ENCODE measurements at places on chromosomes 11 and 22. TPM values are rescaled to one million over a fixed set of nuclear protein-coding genes. Genes with fewer than 3 reads are reported as not detected.

DNA sequence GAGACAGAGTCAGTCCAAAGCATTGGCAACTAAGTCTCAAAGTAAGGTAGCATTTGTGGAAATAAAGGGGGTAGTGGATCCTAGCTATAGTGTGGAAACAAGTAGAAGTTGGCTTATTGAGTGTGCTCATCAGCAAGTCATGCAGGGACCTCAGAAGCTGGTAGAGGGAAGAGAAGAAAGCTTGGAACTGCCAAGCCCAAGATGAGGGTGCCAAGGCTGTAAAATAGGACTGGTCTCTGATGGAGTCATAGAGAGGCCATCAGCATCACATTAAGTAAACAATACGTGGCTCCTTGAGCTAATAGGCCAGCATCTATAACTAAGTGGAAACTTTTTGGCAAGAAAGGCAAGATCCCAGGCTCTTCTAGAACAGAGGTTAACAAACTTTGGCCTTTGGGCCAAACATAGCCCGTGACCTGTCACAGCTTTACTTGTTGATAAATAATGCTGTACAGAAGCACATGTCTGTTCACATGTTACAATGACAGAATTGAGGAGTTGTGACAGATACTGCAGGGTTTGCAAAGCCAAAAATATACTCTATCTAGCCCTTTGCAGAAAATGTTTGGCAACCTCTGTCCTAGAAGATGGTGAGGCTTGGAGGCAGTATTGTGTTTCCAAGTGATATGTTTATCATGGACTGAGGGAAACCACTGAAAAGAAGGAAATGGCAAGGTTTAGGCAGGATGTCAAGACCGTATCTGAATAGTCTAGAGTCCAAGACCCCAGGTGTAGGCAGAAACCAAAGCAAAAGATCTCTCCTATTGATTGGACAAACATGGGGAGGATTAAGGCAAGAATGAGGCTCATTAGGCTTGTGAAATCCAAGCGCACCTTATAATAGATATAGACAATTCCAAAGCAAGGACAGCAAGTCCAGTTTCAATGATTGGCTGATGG, 62.5 kb upstream of the CD44 start:
- H3K27me3 ChIP-seq: no peaks in the 10 kb centered on the region
- H3K27ac ChIP-seq: peak overlapping the region; percentile 97
- peaks cover 57% of the 10 kb centered on the region for H3K4me1 ChIP-seq
- DNase-seq: no peak
- H3K36me3 ChIP-seq: peaks cover 27% of the 10 kb centered on the region

DNA sequence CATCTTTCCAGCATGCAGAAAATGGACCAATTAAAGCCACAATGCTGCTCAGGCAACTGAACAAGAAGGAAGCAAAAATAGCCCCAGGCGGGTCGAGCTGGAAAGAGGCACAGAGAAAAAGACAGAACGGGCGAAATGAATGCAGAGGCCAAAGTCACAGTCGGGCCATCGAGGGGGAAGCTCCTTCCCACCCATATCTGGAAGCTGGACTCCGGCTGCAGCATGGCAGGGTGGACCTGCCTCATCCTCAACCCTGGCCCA, 58.6 kb upstream of the PRDM11 start:
- DNase-seq: no peak
- H3K36me3 ChIP-seq: no peaks in the 10 kb centered on the region
- peaks cover 7% of the 10 kb centered on the region for H3K27me3 ChIP-seq
- H3K4me1 ChIP-seq: peaks cover 18% of the 10 kb centered on the region
- no peak overlapping the region for H3K4me3 ChIP-seq

GRCh38 chr22:49965091-49966040, 4.8 kb downstream of the PIM3 start:
- H3K4me3 ChIP-seq: no peak overlapping the region
- H3K36me3 ChIP-seq: peaks cover 10% of the 10 kb centered on the region
- no peaks in the 10 kb centered on the region for H3K27me3 ChIP-seq
- DNase-seq: peak; percentile 42
- H3K27ac ChIP-seq: no peak overlapping the region

DNA sequence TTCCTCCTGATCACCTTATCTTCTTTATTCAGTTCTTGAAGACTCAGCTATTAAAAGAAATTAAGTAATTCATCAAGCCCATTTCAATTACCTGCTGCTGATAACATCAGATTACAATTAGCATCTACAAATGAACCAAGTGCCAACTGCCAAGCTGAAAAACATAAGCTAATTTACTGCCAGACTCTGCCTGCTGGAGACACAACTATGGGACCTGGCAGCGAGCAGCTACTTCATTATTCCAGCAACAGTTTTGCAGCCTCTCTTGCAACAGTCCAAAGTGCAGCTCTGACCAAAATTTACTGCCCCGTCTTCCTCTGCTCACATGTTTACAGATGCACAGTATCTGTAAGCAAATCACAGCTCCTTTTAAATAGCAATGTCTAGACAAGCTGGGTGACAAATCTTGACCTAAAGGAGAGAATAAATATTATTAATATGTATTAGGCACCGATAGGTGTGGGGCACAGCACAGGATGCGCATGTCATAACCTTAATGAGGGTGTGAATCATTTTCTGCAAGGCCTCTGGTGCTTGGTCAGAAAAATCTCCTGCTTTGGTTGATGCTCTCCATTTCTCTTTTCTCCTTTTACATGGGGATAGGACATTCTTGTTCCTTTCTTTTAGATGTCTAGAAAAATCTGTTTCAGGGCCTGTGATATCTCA, 232.2 kb upstream of the PITPNB start:
- H3K36me3 ChIP-seq: no peaks in the 10 kb centered on the region
- no peak overlapping the region for H3K27ac ChIP-seq
- no peaks in the 10 kb centered on the region for H3K4me1 ChIP-seq

GRCh38 chr11:16912692-16913111, 101.5 kb downstream of the PLEKHA7 start:
- H3K36me3 ChIP-seq: no peaks in the 10 kb centered on the region
- H3K4me3 ChIP-seq: no peak overlapping the region
- peaks cover 3% of the 10 kb centered on the region for H3K4me1 ChIP-seq
- no peak overlapping the region for H3K27ac ChIP-seq
- DNase-seq: no peak
- H3K27me3 ChIP-seq: peaks cover 2% of the 10 kb centered on the region

GRCh38 chr22:47333625-47334024, 571.2 kb downstream of the TBC1D22A start:
- no peaks in the 10 kb centered on the region for H3K27me3 ChIP-seq
- H3K36me3 ChIP-seq: no peaks in the 10 kb centered on the region
- DNase-seq: no peak

GRCh38 chr11:86574493-86575207, 97.8 kb downstream of the ME3 start:
- H3K27me3 ChIP-seq: peaks cover 8% of the 10 kb centered on the region
- H3K27ac ChIP-seq: no peak overlapping the region
- DNase-seq: no peak
- no peak overlapping the region for H3K4me3 ChIP-seq
- H3K4me1 ChIP-seq: no peaks in the 10 kb centered on the region

DNA sequence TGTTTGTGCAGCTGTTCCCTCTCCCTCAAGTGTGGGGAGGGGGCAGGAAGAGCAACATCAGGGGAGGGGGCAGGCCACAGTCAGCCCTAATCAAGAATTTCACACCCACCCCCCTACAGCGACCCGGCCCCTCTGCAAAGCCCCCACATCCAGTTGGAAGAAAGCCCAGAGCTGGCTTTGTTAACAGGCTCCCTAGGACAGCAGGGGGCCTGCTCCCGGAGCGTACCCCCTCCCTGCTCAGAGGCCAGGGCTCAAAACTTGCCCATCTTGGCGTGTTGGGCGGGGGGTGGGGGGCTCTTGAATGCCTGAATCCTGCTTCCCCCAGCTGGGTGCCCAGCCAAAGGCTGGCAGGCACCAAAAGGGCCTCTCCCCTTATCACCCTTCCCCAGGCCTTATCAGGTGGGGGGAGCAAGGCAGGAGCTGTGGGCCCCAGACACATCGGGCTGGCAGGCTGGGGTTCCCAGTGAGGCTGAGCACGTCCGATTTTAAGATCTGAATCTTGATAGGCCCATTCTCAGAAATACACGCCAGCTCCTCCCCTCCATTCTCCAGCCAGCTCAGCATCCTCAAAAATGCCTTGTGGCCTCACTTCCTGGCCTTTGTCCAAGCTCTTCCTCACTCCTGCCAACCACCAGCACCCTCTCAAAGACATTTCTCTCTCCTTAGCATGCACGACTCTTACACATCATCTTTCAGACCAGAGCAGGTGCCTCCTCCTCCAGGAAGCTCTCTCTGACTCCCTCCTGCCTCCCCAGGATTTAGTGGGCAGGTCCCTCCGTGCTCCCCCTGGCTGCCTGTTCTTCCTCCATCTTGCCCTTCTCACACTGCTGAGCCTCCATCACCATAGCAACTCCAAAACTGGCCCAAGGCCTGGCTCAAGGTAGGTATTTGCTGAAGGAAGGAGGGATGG, 384.8 kb downstream of the MN1 start:
- no peak overlapping the region for H3K27ac ChIP-seq
- H3K4me3 ChIP-seq: no peak overlapping the region
- H3K4me1 ChIP-seq: no peaks in the 10 kb centered on the region
- no peaks in the 10 kb centered on the region for H3K36me3 ChIP-seq
- peaks cover 19% of the 10 kb centered on the region for H3K27me3 ChIP-seq

- H3K36me3 ChIP-seq: no peaks in the 10 kb centered on the region
- DNase-seq: no peak
- H3K4me3 ChIP-seq: no peak overlapping the region
Measured at GRCh38 chr22:23845265-23846080, 6.7 kb upstream of the DERL3 start.

DNA sequence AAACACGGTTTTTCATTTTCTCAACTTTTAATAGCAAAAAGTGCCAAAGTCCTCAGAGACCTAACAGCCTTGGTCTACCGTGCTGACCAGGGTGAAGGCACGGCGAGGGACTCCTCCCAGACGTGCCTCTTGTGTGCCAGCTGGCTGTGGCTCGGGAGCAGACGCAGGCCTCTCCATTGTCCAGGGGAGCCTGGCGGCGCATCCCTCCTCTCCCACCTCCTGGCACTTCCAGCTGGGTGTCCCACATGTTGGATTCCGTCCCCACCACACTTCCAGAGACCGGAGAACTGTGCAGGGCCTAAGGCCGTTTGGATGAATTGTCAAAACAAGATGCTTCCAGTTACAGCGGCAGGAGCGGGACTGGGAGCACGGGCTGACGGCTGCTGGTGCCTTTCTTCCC, 11.6 kb downstream of the CDPF1 start:
- no peak overlapping the region for H3K4me3 ChIP-seq
- no peak for DNase-seq
- peak overlapping the region; percentile 38 for H3K27ac ChIP-seq
- no peaks in the 10 kb centered on the region for H3K27me3 ChIP-seq

DNA sequence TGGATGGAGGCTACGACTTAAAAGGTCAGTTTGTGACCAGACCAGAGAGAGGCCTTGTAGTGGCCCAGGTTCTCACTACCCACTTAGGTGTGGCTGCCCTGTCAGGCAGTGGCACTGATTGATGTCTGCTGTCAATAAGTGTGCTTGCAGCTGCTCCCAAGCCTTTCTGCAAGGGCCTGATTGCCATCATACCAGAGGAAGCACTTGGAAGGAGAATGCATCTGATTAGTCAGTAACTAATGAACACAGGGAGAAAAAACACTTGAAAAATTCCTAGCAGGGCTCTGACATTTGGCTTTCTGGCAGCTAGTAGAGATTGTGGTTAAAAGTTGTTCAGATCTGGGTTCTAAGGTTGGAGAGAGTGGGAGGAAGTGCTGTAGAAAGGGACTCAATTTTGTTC, 107.5 kb downstream of the NAV2 start:
- no peak overlapping the region for H3K27ac ChIP-seq
- H3K4me1 ChIP-seq: no peaks in the 10 kb centered on the region
- H3K27me3 ChIP-seq: peaks cover 10% of the 10 kb centered on the region
- no peaks in the 10 kb centered on the region for H3K36me3 ChIP-seq

- H3K36me3 ChIP-seq: no peaks in the 10 kb centered on the region
- H3K4me1 ChIP-seq: peaks cover 37% of the 10 kb centered on the region
- H3K27ac ChIP-seq: peak overlapping the region; percentile 77
- no peaks in the 10 kb centered on the region for H3K27me3 ChIP-seq
Measured at GRCh38 chr22:25406510-25407210, 157.8 kb upstream of the GRK3 start.

DNA sequence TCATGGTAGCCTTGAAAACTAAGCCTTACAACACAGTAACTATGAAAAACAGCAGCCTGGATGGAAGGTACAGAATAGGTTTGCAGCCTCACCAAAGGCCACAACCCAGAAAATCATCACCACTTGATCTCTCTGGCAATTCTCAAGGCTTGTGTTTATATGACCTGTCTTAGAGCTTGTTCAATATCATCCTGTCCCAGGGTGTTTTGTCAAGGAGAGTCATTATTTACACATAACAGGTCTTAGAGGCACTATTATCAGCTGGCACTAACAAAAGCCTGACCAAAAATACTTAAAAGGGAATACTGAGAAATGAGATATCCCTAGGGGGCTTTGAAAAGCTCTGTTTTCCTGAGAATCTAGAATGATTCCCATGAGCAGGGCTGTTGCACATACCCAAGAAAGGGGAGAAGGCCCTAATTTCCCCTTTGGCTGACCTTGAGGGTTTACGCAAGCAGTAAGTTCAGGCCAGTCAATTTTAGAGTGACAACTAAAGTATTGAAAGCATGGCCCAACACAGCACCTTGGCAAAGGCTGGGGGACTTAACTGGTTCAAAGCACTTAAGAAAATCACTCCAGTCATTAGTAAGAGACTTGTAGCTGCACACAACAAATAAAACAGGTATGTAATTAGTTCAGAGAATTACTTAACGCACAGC, 7.9 kb downstream of the SC5D start:
- H3K36me3 ChIP-seq: peaks cover 21% of the 10 kb centered on the region
- no peak overlapping the region for H3K27ac ChIP-seq
- peaks cover 7% of the 10 kb centered on the region for H3K4me1 ChIP-seq
- H3K4me3 ChIP-seq: no peak overlapping the region
- H3K27me3 ChIP-seq: no peaks in the 10 kb centered on the region
- no peak for DNase-seq

- peaks cover 4% of the 10 kb centered on the region for H3K4me1 ChIP-seq
- no peak within 1 kb of the TSS for H3K27ac ChIP-seq
- H3K4me3 ChIP-seq: no peak within 1 kb of the TSS
Measured at GRCh38 chr11:125945797-125946520, at the start of gene VSIG10L2. Gene VSIG10L2 (plus strand): TSS chr11:125946044. CDS start chr11:125946056, 12 bp downstream.

- H3K36me3 ChIP-seq: no peaks in the 10 kb centered on the region
- DNase-seq: no peak
- peaks cover 8% of the 10 kb centered on the region for H3K4me1 ChIP-seq
- H3K4me3 ChIP-seq: no peak overlapping the region
- no peak overlapping the region for H3K27ac ChIP-seq
Measured at GRCh38 chr11:45650166-45651095, 15.0 kb downstream of the CHST1 start.

DNA sequence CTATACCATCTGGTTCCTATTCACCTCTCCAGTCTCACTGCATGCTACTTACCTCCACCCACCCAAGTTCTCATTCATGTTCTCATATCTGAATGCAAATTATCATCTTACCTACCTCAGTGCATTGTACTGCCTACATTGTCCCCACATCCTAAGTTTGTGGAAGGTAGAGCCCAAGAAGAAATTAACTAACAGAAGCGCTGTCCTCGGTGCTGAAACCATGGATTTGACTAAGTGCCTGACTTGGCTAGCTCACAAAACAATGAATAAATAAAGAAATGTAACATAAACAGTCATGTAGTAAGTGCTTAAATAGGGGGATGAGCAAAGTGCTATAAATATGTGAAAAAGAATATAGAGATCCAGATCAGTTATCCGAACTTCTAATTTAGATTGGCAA, 63.2 kb downstream of the GRIA4 start:
- no peak for DNase-seq
- no peak overlapping the region for H3K27ac ChIP-seq
- no peaks in the 10 kb centered on the region for H3K27me3 ChIP-seq

Gene DDIAS
- total RNA-seq: 10.6 TPM

Gene PDGFB
- 7.2 TPM for total RNA-seq

Gene CRYBB3
- 0.71 TPM for total RNA-seq

Gene KIAA1671
- total RNA-seq: 10.0 TPM

Measured in activated naive CD8-positive, alpha-beta T cell treated with anti-CD3 and anti-CD28 coated beads, Interleukin-2, amount 10 ng/mL, durations not matched to agents 7 days and 5 days (primary cell).